Astrocyte of the cerebellum (primary cell): ENCODE measurements at places on chromosomes 3 and 15.

- DNase-seq, result no peak
Observed at GRCh38 chr3:149519912-149520311, 45.4 kb downstream of the TM4SF4 start.

DNA sequence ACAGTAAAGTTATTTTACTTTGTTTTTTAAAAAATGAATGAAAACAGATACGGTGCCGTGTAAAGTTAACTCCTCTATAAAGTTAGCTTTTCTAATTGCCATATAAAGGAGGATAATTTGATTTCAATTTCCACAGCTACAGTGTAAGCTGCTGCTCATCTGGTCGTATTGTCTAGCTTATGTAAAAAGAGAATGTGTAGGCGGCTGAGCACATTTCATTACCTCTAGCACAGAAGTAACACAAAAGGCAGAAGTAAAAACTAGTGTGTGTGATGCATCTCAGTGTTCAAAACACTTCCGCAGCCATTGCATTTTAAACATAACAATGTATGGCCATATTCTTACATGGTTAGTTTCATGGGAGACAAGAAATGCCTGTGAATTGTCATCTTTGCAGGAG lies 105.0 kb upstream of the P2RY1 start:
- DNase-seq, result no peak

GRCh38 chr3:81968658-81969057 lies 207.2 kb upstream of the GBE1 start:
- peak; percentile 1 for DNase-seq

DNA sequence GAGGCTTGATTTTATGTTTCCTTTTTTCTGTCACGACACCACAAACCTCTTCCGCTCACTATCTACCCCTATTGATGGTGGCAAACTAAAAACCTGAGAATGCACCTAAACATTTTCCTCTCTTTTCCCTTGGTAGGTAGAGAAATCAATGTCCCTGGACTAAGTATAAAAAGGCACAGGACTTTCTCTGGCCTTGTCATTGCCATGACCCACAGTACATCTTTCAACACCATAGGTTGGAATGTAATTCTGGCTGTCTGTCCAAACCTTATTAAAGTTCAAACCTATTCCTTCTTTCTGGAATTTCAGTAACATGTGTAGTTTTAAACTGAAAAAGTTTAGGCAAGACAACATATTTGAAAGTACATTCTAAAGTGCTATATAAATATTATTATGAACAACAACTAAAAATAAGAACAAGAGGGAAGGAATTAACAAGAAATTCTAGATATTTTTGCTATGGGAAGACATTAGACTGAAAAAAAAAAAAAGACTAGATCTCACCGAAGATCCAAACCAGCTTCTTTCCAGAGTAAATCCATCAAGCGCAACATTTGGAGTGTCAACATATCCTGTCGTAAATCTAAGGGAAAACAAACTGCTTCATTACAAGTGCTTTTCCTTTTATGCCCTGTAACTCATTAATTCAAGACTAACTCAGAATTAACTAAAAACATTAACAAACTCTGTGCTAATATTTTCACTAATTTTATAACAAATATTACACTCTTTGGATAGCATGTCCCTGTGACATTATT lies 73.1 kb downstream of the FAIM start:
- no peak for DNase-seq

GRCh38 chr15:93460717-93461116 lies 371.7 kb upstream of the RGMA start:
- DNase-seq, result no peak

DNA sequence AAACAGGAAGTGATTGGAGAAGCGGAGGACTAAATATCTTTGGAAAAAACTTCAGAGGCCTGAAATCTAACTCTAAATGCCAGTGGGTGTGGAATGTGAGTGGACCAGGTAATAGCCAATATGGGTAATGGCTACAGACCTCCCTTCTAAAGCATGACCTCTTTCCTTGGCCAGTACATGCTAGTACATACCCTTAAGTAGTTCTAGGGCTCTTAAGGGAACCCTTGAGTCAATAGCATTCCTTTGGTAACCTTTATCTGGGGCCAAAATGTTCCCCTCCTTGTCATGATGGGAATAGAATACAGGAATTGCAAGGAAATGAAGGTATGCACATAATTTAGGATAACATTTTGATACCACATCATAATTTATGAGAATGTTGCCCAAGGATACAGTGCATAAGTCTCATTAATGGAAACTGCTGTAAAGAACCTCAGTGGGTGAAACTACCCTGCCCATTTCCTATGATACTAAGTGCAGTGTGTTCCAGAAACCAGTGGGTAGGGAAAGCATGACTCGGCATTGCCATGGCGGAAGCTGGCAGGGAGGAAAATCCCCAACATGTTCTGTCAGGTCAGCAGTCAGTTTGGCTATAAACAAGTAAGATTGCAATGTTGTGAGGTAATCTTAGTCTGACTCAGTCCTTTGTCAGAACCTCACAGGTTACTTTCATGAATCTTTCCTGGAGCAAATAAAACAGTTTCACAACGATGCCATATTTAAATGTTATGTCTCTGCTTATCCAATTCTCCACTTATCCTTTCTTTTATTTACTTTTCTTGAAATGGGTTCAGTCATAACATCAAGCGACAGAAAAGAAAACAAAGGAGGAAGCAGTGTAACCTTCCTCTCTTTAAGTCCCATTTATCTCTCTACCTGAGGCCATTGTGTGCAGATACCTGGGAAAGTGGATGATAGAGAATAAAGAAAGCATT lies 23.5 kb upstream of the RAP2B start:
- DNase-seq, result peak; percentile 73

GRCh38 chr3:194664857-194665256 lies 7.1 kb downstream of the LSG1 start:
- no peak for DNase-seq

DNA sequence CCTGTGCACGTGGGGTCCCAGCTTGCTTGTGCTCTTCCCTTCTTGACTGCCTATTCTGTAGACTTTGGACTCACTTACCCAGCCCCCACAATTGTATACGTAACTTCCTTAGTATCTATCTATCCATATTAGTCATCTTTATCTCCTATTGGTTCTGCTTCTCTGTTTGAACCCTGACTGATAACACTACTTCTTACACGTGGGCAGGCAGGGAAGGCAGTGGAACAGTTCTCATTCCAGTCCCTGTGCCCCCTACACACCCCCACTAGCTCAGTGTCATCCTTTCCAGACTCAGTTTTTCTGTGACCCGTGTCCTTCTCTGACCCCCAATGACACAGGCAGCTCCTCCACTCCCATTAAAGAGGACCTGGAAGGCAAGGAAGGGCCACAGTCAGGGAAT lies 74.2 kb upstream of the FBN1 start:
- DNase-seq, result no peak

GRCh38 chr3:88235102-88235501 lies 85.3 kb downstream of the C3orf38 start:
- peak; percentile 18 for DNase-seq

- no peak for DNase-seq
Observed at GRCh38 chr3:191959876-191960413, 499.0 kb downstream of the PYDC2 start.

GRCh38 chr3:123449102-123449996 lies 459 bp upstream of the ADCY5 start:
- DNase-seq, result no peak

DNA sequence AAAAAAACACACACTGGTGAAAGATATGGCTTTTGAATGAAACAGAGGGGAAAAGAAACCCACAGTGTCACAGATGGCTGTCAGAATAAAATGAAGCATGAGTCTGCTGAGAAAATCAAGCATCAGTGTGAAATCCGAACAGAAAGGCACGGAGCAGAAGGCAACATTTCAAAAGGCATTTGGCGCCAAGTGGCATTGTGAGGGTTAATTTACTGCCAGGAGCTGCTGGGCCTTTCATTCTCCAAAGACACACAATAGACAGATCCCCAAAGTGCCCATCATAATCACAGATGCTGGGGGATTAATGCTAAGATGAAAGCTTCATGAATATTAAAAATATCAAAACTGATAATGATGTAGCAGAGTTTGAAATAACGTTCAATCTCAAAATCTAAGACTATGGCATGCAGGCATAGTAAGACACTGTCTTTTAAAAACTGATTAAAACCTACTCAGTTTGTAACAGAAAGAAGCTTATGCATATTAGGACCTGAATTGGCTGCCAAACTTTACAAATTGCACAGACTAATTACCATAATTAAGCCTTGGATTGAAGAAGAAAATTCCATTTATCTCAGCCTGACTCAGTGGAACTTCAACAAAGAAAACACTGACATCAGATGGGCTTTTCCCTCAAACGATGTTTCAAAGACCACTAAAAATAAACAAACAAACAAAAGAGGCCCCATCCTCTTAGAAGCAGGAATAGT lies 589.2 kb downstream of the ROBO1 start:
- DNase-seq, result no peak

DNA sequence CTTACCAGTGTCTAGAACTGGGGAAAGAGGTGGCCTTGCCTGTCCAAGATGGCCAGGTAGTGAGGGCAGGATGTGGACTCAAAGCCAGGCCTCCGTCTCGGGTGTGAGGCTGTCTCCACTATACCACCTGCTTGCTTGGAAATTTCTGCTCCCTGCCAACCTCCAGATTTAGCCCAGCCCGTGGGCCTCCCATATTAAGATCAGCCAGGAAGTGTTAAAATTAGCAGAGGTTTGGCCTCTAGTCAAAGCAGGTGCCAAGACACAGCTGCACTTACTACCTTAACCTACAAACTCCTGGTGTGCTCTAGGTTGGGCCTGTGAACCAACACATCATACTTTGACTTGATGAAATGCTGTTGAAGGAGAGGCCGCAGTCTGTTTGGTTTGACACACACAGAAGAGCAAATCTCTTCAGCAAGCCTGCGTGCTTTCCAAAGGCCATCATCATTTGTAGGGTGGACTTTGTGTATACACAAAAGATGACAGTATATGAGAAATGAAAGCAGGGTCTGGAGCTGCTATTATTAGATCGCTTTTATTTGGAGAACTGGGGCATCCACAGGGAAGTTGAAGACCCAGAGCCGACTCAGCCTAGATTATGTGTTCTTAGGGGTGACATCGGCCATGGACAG lies 206.5 kb downstream of the XXYLT1 start:
- DNase-seq, result no peak

- no peak for DNase-seq
Observed at GRCh38 chr3:44074181-44074580, 167.5 kb upstream of the TOPAZ1 start.

DNA sequence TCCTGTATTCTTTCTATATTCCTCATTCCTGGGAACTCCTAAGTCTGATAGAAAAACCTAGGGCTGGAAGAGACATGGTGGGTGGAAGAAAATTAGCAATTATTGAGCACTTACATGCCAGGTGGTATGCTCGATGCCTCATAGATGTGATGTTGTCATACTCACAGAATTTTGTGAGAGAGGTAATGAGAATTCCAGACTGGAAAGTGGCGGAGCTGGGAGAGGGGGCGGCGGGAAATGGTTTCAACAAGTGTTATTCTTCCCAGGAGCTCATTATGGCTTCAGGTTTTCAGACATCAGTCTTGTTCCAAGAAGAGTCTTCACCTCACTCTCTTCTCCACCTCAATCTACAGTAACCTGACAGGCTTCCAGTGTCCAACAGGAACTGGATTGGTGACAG lies 16.2 kb downstream of the TIMP4 start:
- DNase-seq, result no peak

- DNase-seq, result no peak
Observed at GRCh38 chr3:69695443-69695842, 43.8 kb upstream of the MITF start.

GRCh38 chr3:175526191-175526590 lies 667.1 kb downstream of the NAALADL2 start:
- DNase-seq, result no peak

DNA sequence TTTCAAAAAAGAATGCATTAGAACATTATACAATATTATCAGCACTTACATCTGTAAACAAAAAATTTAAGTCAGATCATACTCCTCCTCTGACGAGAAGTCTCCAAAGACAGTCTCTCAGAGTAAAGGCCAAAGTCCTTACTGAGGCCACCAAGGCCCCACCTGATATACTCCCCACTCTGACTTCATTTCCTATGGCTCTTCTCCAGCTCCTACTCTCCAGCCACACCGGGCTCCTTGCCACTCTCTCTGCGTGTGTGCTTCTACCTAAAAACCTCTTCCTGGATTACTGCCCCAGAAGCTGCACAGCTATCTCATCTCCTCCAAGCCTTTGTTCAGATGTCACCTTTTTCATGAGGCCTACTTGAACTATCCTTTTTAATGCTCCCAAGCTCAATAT lies 5.0 kb downstream of the DCP1A start:
- DNase-seq, result peak; percentile 28

DNA sequence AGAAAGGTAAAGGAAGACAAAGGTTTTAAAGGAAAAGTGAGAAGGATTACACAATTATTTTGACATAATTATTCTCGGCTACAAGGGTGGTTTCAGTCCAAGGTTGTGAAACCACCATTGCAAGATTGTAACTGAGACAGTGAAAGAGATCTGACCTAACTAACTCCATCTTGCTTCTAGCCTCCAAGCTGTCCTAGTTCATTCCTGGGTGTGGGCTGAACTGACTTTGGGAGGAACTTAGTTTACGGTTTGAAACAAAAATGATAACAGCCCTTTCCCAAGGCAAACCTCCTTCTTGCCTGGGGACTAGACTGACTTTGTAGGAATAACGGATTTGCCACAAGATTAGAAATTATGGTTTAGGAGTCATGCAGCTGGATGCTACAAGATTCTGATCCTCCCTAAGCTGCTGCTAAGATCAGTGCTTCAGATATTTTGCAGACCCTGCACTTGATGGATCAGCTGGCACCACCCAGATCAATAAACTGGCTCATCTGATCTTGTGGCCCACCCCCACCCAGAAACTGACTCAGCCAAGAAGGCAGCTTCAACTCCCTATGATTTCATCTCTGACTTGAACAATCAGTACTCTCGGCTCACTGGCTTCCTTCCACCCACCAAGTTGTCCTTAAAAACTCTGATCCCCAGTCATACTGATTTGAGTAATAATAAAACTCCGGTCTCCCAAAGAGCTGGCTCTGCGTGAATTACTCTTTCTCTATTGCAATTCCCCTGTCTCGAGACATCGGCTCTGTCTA lies 57.7 kb upstream of the AADACL2 start:
- no peak for DNase-seq

GRCh38 chr15:70050970-70051369 lies 46.7 kb downstream of the TLE3 start:
- DNase-seq, result no peak

GRCh38 chr15:92365084-92365483 lies 28.6 kb upstream of the ST8SIA2 start:
- DNase-seq, result peak; percentile 20

DNA sequence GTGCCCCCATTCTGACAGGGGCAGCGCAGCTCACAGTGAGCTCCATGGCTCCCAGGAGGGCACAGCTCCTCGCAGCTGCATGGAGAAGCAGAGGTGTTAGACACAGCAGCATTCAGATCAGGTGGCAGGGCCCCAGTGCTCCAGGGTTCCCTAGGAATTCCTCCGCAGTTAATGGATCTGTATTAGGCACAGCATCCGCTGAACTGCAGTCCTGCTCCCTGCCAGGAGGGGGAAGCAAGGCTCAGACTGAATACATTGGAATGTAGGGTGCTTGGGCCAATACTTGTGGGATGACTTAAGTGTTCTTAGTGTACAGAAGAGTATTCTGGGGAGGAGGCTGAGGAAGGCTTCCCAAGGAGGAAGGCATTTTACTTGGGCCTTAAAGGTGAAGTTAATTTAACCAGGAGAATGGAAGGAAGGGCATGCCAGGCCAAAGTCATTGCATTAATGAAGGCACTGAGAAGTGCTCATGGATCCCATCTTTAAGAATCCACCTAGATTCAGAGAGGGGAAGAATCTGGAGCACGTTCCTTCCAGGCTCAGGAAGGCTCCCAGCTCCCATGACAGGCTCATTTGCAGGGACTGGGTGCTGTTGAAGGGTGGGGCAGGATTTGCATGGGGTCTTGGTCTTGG lies 111.6 kb downstream of the RAB11A start:
- DNase-seq, result peak; percentile 67

GRCh38 chr15:79966634-79967297 lies 4.2 kb downstream of the BCL2A1 start:
- no peak for DNase-seq
